ENCODE measurements at places on chromosomes 16 and 17.

DNA sequence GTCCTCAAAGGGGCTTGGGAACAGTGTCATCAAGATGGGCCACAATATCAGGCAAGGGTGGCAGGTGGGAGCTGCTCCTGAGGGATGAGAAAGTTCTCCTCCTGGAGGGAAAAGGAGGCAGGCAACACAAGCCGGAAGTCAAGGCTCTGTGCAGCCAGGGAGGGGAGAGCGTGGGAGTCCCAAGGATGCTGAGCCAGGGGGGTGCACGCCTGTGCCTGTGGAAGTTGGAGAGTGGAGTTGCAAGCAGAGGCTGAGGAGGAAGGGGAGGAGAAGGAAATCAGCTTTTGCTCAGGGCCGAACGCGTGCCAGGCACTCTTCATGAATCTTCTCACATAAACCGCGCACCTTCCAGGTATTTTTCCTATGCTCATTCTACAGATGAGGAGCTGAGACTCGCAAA is 7.4 kb upstream of the SLC13A2 start:
- no peak for DNase-seq

- DNase-seq, result no peak
Observed at GRCh38 chr16:51960931-51961330, 586.0 kb downstream of the TOX3 start.

DNA sequence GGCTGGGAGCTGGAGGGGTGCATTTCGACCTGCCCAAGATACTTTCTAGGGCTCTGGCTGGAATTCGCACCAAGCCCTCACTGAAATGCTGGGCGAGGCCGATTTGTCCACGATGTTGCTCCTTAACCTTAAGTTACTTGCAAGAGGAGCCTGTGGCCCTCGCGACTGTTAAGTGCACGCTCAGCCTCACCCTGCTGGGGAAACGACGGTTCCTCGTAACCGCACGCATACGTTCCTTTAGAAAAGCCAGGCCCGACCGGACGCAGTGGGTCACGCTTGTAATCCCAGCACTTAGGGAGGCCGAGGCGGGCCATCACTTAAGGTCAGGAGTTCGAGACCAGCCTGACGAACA is 607 bp upstream of the NCOR1 start:
- DNase-seq, result no peak

- no peak for DNase-seq
Observed at GRCh38 chr17:60914078-60914477, 236.4 kb downstream of the BCAS3 start.

GRCh38 chr17:75393523-75394331 is 11.8 kb downstream of the GRB2 start:
- DNase-seq, result peak; percentile 98

- DNase-seq, result no peak
Observed at GRCh38 chr16:49537924-49538459, 164.4 kb downstream of the C16orf78 start.

DNA sequence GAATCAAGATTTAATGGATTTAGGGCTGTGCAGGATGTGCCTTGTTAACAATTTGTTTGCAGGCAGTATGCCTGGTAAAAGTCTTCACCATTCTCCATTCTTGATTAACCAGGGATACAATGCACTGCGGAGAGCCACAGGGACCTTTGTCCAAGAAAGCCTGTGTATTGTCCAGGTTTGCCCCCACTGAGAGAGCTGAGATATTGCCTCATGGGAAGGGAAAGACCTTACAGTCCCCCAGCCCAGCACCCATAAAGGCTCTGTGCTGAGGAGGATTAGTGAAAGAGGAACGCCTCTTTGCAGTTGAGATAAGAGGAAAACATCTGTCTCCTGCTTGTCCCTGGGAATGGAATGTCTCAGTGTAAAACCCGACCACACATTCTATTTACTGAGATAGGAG is 2169.6 kb downstream of the TP53TG3F start:
- no peak for DNase-seq

GRCh38 chr16:10592611-10593010 is 12.2 kb upstream of the EMP2 start:
- DNase-seq, result no peak

- no peak for DNase-seq
Observed at GRCh38 chr16:56792967-56793366, 63.0 kb downstream of the NUP93 start.

- DNase-seq, result peak; percentile 61
Observed at GRCh38 chr17:39235555-39236449, 10.1 kb upstream of the STAC2 start.

- DNase-seq, result no peak
Observed at GRCh38 chr17:2571523-2572303, 21.7 kb upstream of the PAFAH1B1 start.

DNA sequence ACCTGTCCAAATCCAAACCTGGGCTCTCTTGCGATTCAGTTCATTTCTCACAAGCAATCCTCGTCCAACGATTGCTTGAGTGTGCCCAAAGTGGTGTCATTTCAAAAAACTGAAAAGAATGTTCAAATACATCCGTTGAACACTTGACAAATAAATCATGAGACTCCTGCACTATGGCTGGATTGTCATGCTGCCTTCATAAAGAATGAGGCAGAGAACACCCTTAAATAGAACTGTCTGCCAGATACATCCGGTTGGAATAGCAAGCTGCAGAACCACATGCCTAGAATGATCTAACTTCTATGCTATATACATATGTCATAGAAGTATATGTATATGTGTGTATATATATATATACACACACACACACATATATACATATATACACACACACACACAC is 55.4 kb upstream of the HAPSTR1 start:
- DNase-seq, result no peak

DNA sequence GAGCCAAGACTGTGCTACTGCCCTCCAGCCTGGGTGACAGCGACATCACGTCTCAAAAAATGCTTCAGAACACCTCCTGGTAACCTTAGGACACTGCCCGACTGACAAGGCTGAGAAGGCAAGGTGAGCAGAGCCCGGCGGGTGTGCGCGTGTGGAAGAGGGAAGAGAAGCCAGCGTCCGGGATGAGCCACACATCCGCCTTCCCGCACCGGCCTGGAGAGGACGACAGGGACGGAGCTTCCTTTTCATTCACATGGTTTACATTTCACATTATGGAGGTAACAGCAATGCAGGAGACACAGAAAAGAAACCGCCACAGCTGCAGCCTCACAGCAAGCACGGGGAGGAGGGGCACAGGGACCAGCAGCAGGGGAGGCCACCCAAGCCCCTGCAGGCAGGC is 16.5 kb downstream of the HAGH start:
- DNase-seq, result no peak

- DNase-seq, result no peak
Observed at GRCh38 chr17:55873017-55873758, 122.3 kb downstream of the PCTP start.

GRCh38 chr16:90077757-90078578 is 837 bp upstream of the PRDM7 start:
- DNase-seq, result peak; percentile 51

- DNase-seq, result no peak
Observed at GRCh38 chr17:78357177-78357586, 2.7 kb downstream of the SOCS3 start.
